ENCODE measurements at places on chromosomes 7 and 10. TPM values are rescaled to one million over a fixed set of nuclear protein-coding genes. Genes with fewer than 3 reads are reported as not detected.

Gene LRRC17
- 0.09 TPM for total RNA-seq

Gene GPER1
- 2.0 TPM for total RNA-seq

Gene DRGX
- not detected for total RNA-seq

Gene AKR1B15
- total RNA-seq: 24.4 TPM

Gene CPED1
- not detected for total RNA-seq

Gene PIP
- total RNA-seq: 0.16 TPM

Gene HMX3
- total RNA-seq: 0.08 TPM

Gene FANK1
- total RNA-seq: 1.8 TPM

Gene NPY4R
- total RNA-seq: 34.8 TPM

Gene TSPAN15
- 102 TPM for total RNA-seq

Gene MOSPD3
- 21.2 TPM for total RNA-seq

Gene PCDH15
- total RNA-seq: not detected

Gene PPP3CB
- 17.3 TPM for total RNA-seq

Gene ZCCHC24
- total RNA-seq: 3.0 TPM

Gene IRF5
- total RNA-seq: 15.3 TPM
